ENCODE measurements at places on chromosomes 1 and 21.

DNA sequence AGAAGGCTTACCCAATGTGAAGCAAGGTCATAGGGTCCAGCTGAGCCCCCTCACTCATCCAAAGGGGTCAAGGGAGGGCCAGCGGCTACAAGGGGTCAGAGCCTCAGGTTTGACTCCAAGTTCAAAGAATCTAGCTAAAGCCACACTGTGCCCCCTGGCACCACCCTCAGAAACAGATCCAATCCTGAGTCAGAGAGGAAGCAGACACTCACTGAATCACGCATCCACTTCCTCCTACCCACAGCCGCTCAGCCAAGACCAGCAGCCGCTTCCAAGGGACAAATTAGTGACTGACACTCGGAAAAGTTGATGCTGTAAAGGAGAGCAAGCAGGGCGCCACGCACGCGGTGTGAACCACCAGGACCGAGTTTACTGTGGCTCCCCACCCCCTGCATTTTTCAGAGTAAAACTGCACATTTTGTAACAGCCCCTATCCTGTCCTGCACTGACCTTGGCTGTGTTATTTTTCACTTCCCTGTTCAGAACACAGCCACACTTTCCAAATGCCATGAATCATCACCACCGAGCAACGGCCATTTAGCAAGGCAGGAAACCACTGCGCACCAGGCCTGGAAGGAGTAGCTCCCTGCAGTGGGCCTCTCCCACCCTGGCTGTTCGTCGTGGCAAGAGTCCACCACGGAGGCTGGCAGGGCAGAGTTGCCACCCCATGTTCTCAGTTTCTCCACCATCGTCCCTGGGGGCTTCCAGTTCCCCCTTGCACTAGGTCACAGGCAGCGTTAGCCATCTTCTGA lies 147.8 kb downstream of the TOMM20 start:
- DNase-seq, result no peak

DNA sequence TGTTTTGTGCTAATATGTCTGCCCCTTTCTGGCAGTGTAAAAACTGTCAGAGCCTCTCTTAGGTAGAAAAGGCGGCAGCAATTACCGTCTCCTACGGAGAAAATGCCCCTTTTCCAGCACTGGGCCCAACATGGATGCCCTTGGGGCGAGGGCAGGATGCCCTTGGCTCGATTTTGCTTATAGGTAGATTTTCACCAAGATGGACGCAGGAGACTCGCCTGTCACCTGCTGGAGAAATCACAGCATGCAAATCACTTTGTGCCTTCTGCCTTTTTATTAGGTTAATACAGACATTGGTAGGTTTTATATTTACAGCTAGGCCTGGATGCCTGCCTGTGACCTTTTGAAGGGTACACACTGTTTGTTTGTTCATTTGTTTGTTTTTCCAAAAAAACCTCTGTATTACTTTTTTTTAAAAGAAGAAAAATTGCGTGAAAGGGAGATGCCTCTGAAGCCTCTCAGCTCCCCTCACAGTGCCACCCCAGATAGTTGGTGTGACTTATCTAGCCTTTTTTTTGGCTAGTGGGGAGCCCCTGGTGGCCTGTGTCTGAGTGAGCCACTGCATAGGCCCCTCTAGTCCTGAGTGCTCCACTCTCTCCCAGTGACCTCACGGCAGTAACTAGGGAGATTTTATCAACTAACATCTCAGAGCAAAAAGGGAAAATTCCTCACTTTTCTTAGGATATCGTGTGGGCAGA lies 2.5 kb downstream of the ATP1B1 start:
- peak; percentile 29 for DNase-seq

GRCh38 chr1:113133038-113133437 lies 60.0 kb downstream of the LRIG2 start:
- no peak for DNase-seq

DNA sequence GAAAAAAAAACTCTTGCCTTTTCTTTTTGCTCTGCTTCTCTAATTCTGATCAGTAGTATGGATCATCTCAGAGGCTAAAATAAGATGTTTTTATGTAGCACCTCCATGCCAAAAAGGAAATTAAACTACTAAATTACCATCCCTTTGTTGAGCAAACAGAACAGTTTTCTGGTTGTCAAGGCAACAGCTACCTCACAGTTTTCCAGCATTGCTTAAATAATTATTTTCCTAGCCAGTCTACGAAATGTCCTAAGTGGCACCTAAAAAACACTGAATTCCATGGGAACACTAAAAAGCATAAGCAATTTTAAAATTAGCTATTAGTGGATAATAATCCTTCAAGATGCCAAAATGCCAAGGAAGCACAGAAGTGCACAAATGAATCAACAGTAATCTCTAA lies 61.7 kb downstream of the ARID4B start:
- no peak for DNase-seq

DNA sequence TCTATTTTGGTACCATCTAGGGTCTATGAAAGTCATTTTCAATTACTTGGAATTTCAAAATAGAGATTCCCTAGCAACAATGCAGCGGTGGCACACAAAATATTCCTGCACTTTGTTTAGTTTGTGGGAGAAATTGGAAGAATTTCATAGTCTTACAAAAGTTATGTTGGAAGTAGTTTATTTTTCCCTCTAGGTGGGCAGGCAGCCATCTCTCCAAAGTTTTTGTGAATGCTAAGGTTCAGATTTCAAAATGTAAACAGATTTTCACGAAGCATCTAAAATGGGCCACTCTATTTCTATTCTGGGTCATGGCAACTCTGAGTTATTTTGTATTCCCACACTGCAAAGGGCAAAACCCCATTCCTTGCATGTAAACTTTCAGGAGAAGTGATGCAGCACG lies 8.0 kb downstream of the SMCP start:
- DNase-seq, result no peak

GRCh38 chr1:35644204-35644603 lies 2.9 kb upstream of the PSMB2 start:
- DNase-seq, result no peak

- DNase-seq, result no peak
These were observed 19.6 kb downstream of the CA6 start for GRCh38 chr1:8965121-8965820.

DNA sequence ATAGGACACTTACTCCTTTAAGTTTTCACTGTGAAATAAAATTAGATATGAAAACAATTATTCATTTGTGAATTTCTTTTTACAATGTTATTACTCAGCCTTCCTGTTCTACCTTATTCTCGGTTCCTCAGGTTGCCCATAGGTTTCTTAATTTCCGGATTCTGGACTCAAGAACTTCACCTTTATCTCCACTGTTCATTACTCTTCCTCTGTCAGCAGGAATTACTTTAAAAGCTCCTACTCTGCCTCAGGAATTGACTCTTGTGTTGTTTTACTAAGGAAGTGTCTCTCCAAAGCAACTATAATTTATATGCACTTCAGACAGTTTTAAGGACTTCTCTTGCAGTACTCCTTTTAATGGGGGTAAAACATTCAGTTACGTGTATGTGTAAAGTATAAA lies 123.8 kb downstream of the OSBPL9 start:
- no peak for DNase-seq

DNA sequence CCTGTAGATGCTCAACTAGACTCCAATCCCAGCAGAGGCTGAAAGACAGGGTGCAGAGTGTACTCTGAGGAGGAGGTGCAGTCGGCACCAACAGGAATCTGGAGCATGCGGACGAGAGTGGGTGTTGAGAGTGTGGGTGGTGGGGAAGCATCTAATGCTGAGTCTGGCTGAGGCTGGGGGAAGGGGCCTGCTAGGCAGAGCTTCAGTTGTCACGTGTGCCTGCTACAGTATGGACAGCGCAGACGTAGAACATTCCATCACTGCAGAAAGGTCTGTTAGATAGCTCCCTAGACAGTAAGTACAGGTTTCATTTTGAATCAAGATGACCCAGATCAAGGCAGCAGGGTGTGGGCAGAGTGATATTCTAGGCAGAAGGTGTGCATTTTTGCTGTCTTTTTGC lies 23.1 kb downstream of the SNAP47 start:
- no peak for DNase-seq

- no peak for DNase-seq
These were observed 199.9 kb downstream of the LYPLAL1 start for GRCh38 chr1:219373616-219373935.

DNA sequence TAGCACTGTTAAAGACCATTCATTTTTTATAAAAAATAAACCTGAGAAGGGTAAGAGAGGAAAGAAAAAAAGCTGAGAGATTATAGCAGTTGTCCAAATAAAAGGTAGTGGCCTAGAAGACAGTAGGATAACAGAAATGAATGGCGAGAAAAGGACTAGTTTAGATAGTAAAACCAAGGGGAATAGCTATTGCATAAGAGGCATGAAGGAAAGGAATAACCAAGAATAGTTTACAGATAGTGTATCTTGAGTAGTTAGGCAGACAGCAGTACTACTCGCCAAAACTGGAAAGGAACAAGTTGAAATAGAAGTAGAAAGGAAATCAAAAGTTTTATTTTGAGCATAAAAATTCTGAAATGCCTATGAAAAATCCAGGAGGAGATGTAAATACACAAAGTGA lies 70.5 kb downstream of the EIF4G3 start:
- DNase-seq, result no peak

DNA sequence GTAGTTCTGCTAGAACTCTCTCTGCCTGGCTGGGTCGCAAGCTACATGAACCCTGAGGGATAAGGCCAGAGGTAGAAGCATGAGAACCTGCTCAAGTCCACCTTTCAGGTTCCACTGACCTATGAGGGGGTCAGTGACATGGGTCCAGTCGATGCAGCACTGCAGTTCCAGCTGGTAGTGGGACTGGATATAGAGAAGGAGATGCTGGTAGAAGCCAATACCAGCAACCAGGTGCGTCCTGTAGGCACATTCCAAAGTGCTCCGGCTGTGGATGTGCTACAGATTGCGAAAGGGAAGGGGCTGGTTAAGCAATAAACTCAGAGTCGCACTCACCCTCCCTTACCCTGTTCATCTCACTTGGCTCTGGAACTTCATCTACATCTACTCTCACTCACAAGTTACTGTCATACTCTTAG lies 5.7 kb downstream of the SMG5 start:
- no peak for DNase-seq
